Stimulated activated CD8-positive, alpha-beta memory T cell treated with anti-CD3 and anti-CD28 coated beads, Interleukin-7, amount 100 ng/mL, for 48 hours (primary cell): ENCODE measurements at places on chromosomes 16 and 17.

DNA sequence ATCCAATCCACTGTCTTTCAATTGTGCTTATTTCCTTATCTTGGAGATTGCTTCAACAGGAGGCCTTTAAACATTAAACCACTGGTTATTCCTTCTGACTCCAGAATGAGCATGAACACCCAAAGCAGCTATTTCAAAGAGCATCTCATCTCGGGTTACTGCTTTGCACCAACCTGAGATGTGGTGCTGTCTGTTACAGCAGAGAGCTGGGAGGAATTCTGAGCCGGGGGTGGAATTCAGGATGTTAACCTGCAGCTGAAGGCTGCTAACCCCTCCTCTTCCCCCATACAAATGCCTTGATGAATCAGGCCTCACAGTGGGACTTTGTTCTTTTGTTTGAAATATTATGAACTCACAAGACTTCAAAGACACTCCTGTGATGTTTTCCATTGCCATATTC is 113.1 kb downstream of the SHISA9 start:
- DNase-seq, result no peak

GRCh38 chr17:27299384-27300049 is 5.6 kb downstream of the WSB1 start:
- DNase-seq, result no peak

- DNase-seq, result no peak
Observed at GRCh38 chr16:12455287-12455798, 348.3 kb downstream of the CPPED1 start.

GRCh38 chr17:12736526-12736925 is 52.8 kb upstream of the ARHGAP44 start:
- no peak for DNase-seq

- DNase-seq, result no peak
Observed at GRCh38 chr16:79598063-79598347, 2.5 kb downstream of the MAF start.

GRCh38 chr17:330993-331701 is 21.5 kb downstream of the RPH3AL start:
- no peak for DNase-seq

DNA sequence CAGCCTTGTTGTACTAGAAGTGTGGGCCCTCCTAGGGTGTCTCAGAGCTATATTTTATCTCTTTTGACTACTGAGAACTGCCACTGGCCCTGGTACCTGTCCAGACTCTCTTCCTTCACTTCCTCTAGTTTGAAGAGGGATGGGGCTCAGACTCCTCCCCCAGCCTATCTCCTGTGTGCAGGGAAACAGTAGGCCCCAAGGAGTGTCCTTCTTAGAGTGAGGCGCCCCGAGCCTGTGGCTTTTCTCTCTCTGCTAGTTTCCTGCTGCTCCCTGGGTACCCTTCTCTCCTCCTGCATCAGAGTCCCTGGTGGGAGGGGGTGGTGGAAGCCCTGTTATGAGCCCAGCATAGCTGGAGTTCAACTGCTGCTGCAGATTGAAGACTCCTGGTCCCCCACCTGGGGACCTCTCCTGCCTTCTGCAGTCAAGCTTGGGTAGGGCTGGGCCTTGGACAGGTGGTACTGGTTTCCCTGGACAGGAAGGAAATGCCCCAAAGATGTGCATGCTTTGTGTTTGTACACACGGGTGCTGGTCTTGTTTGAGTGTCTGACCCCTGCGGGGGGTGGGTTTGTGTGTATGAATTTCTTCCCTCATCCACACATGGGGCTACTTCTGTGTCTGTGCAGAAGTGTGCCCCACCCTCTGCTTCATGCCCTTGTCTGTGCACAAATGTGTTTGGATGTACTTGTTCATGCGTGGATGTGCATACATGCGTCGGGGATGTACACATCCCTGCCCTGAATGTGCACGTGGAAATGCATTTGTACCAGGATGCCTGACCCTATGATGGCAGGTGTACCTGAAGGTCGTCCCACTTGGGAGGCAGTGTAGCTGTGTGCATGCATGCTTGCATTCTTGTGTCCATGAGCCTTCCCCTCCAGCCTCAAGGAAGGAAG is 6.9 kb downstream of the RARA start:
- DNase-seq, result no peak

DNA sequence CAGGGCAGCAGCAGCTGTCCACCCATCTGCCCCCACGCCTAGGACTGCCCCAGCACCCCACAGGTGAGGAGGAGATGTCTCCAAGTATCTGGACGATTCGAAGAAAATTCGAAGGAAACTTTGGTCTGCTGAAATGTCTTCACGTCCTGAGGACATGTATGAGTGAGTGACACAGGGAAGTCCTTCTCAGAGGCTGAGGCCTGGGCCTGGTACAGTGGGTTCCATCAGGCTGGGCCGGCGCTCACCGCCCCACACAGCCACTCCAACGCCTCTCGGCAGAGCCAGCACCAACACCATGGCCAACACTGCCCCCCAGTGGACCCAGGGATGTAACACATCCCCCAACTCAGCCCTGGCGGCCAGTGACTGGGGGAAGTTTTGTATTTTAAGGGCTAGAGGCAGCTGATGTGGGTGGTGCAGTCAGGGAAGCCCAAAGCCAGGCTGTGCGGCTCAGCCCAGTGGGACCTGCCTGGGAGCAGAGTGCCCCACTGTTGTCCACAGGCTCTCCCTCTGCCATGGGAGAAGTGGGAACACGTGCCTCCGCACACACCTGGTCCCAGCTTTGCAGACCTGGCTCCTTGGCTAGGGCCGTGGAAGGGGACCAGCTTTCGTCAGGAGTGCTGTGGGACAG is 55.8 kb upstream of the FASN start:
- peak; percentile 50 for DNase-seq

GRCh38 chr16:30084816-30085159 is 6.9 kb downstream of the TBX6 start:
- DNase-seq, result no peak

DNA sequence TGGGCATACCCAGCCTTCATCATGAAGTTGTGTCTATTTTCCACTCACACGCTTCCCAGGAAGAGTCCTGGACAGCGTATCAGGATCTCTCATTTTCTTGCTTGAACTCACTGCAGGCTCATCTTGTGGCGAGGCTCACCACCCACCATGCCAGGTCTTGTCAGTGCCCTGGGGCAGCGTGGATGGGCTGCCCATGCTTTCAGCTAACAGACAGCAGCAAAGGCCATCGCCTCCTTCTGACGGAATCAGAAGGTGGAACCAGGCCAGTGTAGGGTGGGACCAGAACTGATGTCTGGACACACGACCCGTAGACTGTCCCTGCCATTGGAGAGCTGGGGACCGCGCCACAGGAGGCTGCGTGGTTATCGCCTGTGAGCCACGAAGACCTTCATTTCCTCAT is 169.4 kb downstream of the FOXL1 start:
- no peak for DNase-seq

GRCh38 chr17:3949418-3949817 is 14.8 kb downstream of the ATP2A3 start:
- DNase-seq, result no peak

DNA sequence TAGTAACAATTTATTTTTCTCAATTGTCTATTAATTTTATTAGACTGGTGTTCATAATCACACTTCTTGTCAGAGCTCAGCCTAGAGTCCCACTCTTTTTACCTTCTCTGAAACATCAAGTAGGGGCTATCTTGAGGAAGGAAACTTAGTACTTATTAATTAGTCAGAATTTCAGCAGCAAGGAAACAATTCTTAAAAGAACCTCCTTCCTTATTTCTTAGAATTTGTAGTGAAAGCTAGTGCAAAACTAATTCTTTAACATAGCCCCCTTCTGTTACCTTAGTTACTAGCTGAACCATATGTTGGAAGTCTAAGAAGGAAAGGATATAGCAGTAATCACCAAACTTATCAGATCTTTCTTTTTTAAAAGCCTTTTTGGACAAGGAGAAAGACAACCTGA is 35.2 kb downstream of the MAP2K4 start:
- no peak for DNase-seq

DNA sequence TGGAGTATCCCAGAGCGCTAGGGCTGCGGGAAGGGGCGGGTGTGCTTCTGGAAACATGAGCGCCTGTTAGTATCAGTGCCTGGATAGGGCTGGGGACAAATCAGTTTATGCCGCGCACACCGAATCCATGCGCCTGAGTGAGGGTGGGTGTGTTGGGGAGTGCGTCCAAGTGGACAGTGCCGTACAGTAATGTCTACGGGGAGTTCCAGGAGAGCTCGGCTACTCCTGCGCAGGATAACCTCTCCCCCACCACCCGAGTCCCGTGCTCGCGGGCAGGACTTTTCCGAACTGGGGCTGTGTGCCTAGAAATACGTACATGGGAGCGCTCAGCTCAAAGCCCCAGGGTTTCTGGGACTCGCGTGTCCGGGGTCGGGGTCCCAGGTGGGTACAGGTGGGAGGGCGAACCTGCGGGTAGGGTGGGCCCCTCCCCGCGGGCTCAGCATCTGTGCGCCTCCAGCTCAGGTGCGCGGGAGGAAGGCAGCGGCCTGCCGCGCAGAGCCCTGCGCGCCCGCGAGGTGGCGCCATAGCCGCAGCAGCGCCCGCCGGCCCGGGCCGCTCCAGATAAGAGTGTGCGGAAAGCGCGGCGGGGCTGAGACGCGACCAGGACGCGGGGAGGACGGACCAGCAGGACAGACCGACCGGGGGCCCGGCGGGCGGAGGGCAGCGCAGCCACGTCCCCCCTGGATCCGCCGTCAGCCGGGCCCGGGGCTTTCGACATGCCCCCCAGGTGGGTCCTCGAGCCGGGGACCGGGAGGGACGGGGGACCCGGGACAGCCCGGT is at the start of gene HIC1:
Gene HIC1, plus strand, starts transcription at position 592 of the 780 bp plus-strand sequence. CDS start 1,588 bp downstream, outside the sequence.
- DNase-seq, result peak; percentile 44

GRCh38 chr17:72496461-72496860 is 375.6 kb downstream of the SOX9 start:
- no peak for DNase-seq

- no peak for DNase-seq
Observed at GRCh38 chr17:33260638-33261037, 32.5 kb downstream of the ASIC2 start.

DNA sequence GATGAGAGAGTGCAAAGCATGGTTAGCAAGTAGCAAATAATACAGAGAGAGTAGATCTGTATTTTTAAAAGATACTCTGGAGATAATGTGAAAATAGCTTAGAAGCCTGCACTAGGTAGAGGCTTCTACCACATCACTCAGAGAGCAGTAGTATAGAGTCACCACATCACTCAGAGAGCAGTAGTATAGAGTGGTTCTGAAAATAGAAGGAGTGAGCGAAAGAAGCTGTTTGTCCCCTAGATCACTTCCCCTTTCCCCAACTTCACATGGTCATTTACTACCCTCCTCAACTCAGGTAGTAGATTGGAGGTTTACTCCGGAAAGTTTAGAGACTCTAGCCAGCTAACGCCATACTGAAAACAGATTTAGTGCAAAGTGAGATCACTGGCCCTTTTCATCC is 17.1 kb downstream of the DGKE start:
- no peak for DNase-seq

DNA sequence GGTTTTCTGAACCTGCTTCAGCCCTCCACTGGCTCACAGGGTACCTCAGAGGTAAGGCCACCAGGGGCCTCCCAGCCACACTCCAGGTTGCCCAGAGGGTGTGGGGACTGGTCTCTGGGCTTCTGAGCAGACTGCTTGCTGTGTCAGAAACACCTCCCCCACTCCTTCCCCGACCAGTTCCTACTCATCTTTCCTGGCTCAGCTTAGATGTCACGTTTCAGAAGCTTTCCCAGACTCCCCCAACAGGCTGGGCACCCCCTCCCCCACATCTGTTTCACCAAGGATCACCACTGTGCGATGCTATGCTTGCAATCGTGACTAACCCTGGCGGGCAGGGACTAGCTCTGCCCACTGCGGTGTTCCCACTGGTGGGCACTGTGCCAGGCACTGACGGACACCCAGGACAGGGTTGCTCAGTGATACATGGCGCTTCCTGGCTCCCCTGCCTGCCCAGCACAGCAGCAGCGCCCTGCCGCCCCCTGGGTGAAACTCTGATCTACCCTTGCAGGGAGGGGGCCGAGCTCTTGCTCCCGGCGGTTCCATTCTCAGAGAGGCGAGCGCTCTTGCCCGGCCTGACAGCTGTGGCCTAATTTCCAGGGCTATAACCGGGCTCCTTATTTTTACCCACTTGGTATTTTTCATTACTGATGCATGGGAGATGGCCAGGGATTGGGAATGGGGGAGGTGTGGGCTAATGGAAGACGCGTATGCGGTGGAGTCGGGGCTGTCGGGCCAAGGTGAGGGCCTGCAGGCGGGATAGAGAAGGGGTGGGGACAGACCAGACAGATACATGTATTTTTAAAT is 29.4 kb upstream of the MTSS2 start:
- no peak for DNase-seq

DNA sequence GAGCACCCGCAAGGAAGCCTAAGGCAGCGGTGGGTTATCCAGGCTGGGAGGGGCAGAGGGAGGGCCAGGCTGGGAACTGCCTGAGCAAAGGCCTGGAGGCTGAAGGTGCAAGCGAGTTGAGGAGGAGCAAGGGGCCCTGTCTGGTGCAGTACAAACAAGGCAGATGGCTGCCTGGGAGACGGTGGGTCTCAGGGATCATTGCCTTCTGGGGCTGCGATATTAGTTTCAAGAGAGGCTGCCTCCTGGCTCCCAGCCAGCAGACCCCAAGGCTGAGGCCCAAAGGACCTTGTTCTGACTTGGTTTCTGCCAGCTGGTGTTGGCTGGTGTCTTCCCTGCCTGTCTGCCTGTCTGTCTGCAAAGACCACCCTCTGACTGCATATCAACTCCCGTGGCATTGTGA is 154.0 kb downstream of the IRF8 start:
- no peak for DNase-seq

DNA sequence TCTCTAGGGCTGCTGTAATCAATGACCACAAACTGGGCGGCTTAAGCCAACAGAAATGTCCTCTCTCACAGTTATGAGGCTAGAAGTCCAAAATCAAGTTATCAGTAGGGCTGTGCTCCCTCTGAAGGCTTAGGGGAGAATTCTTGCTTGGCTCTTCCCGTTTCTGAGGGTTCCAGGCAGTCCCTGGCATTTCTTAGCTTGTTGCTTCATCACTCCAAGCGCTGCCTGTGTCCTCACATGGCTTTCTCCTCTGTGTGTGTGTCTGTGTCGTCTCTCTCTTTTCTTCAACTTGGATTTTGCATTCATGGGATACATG is 13.7 kb upstream of the CDC42EP4 start:
- DNase-seq, result no peak
